ENCODE measurements at places on chromosomes 7 and 10. TPM values are rescaled to one million over a fixed set of nuclear protein-coding genes. Genes with fewer than 3 reads are reported as not detected.

The NYAP1 gene
- not detected for total RNA-seq

GRCh38 chr10:71547876-71548846, 151.4 kb downstream of the CDH23 start:
- peak; percentile 21 for DNase-seq

The MAGI2 gene
- 0.06 TPM for total RNA-seq

- DNase-seq, result no peak
Measured at GRCh38 chr10:1163204-1163660, 107.0 kb downstream of the WDR37 start.

- peak; percentile 7 for DNase-seq
Measured at GRCh38 chr7:12475362-12476063, 71.8 kb upstream of the VWDE start.

GRCh38 chr10:116164291-116164690, 108.7 kb downstream of the GFRA1 start:
- DNase-seq, result no peak

- no peak for DNase-seq
Measured at GRCh38 chr10:110765513-110766319, 106.0 kb upstream of the PDCD4 start.

- no peak for DNase-seq
Measured at GRCh38 chr10:102982296-102982695, 64.2 kb downstream of the CNNM2 start.

DNA sequence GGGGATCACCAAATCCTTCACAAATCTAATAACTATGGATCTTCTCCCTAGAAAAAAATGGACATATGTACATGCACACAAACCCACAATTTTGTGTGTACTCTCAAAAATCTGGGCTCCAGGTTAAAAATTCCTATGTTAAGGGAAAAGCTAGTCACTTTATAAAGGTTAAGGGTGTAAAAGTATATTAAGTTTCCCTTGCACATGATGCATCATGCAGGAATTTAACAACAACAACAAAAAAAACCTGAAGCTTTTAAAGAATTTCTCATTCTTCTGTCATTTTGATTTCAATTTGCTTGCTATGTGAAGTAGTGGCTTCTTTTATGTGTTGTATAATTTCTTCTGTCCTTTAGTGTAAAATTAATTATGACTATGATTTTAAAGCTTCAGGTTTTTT, 123.7 kb downstream of the CNOT4 start:
- DNase-seq, result no peak

GRCh38 chr7:69017208-69017607, 581.1 kb upstream of the AUTS2 start:
- no peak for DNase-seq

The ATOH7 gene
- total RNA-seq, result not detected

DNA sequence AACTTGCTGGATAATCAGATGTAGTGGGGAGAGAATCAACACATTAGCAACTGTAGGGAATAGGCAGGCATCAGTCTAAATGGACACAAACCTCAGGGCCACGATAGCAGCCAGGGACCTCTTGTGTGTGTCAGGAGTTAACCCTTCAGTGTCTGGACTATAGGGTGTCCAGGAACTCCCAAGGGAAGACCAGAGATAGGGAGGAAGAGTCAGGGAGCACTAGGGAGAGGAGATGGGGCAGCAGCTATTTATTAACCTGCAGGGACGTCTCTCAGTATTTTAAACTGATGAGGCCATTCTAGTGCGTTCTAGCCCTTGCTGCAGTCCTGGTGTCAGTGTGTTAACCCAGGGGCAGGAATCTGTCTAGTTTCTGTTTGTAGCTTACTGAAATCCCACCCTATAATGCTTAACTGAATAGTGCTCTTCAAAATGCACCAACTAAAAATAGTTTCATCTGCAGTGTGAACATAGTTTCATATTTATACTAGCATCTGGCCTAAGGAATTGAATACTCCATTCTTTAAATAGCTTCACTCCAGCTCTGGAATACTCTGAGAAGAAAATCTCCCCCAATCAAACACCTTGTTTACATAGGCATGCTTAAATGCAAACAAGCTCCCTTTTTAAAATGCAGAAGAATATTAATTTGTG, 62.7 kb downstream of the ARID5B start:
- no peak for DNase-seq

- DNase-seq, result no peak
Measured at GRCh38 chr10:109393425-109393824, 529.9 kb downstream of the XPNPEP1 start.
